ENCODE measurements at places on chromosomes 12 and 14.

DNA sequence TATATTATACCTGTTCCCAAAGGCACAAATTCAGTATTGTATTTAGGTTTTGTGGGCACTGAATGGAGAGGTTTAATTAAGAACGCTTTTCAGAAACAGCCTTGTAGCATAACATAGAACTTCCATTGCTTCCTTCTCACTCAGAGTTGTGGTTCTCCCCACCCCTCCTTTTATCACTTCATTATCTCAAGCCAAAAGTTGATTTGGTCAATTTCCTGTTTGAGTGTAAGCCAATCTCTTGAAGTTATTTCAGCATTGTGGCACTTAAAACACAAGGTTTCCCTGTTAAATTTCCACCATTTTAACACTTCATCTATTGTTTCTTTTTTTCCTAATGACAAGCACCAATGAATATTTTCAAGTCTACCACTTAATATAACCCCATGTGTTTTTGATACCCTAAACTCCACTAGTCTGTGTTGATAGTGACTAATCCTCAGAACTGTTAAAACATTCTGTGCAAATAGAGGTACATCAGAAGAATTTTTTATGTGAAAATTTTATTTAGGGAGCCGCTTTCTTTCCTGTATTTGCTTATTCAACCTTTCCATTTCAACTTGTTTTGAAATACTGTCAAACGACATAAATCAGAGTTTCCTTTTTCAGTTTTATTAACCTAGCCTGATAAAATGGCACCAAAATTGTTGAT lies 340.1 kb downstream of the BCAT1 start:
- DNase-seq: no peak

GRCh38 chr12:126290456-126290855 lies 1225.2 kb downstream of the AACS start:
- DNase-seq: no peak

DNA sequence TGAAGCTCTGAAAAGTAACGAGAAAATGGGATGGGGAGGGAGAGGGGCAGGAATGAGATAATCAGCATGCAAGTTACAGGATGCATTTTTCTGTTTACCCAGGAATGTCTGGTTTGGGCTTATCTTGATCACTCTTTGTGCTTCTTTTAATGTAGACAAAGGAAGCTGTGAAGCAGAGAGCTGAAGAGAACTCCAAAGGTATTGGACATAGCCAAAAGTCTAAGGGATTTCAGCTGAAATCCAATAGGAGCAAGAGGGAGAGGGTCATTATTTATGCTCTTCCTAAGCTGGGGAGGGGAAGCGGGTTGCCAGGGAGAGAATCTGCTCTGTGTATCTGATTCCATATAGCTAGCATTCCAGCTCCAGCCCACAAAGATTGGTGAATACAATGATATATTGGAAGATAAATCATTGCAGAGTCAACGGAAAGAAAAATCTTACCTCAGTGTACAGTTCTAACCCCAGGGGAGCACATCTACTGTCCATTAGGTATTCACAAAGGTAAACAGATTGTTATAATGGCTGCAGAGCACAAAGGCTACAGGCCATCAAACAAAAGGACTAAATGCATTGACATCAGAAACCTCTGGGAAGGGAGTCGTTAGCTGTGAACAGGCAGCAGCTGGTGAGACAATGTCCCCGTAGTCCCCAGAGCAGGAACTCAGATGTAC lies 61.0 kb upstream of the PELI2 start:
- DNase-seq: no peak

DNA sequence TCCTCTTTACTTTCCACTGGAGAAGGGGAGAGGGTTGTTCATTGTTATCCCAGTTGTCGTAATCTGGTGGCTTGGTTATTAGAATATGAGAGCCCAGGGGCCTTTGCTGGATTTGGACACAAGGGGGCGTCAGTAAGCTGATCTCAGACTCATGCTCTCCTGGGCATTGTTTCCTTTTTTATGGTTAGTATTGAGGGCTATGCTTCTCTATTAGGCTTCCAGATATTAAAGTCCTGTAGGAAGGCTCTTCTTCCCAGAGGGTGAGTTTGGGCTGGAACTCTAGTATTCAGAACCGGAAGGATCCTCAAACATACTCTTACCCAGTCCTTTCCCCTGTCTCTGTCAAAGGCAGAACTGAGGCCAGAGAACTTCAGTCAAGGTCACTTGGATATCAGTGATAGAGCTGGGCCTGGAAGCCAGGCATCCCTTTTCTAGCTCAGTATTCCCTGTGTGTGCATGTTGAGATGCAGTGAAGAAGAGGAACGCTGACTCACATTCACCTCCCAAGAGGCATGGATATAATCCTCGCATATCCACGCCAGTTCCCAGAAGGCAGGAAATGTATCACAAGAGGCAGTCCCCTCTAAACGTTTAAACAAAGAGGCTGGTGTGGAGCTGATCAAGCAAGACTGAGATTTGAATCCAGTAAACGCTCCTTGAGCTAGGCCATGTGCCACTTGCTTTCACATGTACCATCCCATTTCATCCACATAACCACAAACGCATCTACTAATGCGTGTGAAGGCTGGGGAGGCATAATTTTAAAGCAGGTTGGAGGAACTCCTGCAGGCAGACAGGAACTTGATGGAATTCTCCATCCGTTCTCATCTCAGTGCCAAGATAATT lies 41.6 kb downstream of the UBE3B start:
- DNase-seq: peak; percentile 29

DNA sequence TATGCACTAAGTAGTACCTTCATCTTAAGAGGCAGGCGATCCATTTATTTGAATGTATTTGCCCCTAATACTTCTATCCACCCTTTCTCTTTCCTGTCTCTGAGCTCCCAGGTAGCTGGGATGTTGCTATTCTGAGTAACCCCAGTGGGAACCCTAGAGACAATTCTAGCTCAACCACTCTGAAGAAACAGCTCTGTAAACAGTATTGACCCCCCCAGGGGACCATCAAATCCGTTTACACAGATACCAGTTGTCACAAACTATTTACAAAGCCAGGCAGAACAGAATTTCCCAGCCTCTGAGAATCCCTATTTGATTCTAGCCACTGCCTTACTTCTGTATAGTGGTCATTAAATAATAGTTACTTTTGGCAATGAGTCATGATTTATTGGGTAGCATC lies 64.9 kb downstream of the MIPOL1 start:
- no peak for DNase-seq

- DNase-seq: no peak
These were observed 24.3 kb upstream of the PARP11 start for GRCh38 chr12:3897371-3897971.

DNA sequence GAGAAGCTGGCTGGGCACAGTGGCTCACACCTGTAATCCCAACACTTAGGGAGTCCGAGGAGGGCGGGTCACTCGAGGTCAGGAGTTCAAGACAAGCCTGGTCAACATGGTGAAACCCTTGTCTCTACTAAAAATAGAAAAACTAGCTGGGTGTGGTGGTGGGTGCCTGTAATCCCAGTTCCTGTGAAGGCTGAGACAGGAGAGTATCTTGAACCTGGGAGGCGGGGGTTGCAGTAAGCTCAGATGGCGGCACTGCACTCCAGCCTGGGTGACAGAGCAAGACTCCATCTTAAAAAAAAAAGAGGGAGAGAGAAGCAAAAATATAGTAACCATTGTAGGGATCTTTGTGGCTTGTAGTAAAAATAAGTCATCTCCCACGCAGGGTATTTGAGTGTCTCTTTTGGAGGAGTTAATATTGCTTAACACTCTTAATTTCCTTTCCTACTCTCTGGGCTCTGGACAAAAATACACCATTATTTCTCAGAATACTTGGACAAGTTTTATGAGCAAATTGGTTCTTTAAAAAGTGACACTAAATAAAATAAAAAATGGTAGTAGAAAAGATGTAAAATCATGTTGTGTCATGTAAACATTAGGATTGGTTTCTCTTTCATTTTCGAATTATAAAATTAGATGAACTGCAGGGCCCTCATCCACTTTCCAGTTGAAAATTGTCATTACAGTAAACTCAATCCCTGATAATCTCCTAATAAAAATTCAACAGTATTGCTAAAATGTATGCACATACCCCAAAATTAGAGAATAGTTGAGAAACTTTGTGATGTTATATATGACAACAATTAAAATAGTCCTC lies 61.1 kb upstream of the C12orf71 start:
- DNase-seq: no peak

- no peak for DNase-seq
These were observed 421.6 kb downstream of the APAF1 start for GRCh38 chr12:99066726-99067125.

DNA sequence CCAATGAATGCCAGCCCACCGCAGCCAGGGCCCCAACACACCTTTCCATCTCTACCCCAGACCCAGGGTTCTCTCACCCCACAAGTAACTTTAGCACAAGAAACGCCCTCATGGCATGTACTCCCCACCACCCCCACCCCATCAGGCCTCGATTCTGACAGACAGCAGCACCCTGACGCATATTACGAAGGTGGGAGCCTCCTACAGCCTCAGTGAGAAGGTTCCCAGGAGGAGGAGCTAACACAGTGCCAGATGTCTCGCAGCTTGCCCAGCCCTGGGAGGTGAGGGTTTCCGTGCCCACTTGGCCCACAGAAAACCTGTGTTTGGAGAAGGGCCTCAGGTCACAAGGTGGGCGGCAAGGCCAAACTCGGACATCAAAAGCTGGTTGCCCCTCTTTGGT lies 32.4 kb downstream of the CCDC88C start:
- no peak for DNase-seq

Data from pancreas (tissue), 10 donors.